ENCODE measurements at places on chromosomes 16 and 17. TPM values are rescaled to one million over a fixed set of nuclear protein-coding genes. Genes with fewer than 3 reads are reported as not detected.

DNA sequence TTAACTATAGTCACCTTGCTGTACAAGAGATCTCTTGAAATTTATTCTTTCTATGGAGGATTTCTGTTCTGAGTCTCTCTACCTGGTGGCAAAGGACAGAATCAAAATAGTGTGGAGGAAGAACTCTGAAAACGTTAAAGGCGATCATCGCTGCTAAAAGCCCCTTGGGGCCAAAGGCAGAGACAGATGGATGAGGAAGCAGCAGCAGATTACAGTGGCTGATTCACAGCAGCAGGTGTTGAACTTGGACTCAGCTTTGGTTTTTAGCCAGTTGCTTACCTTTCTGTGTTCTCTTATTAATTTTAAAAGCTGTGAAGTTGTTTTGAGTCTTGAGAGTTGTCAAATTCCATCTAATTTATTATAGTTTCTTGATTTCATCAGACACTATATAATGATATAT is 956.1 kb upstream of the GOT2 start:
- no peak for DNase-seq

The TIMP2 gene
- polyA plus RNA-seq: 170 TPM

The METTL16 gene
- polyA plus RNA-seq: 28.3 TPM

The GGT6 gene
- polyA plus RNA-seq: 0.14 TPM

GRCh38 chr17:11682646-11683045 is 84.4 kb downstream of the DNAH9 start:
- DNase-seq: no peak

The C16orf86 gene
- polyA plus RNA-seq: 2.0 TPM

The ORC6 gene
- 12.4 TPM for polyA plus RNA-seq

GRCh38 chr17:8186787-8187516 is 3.0 kb downstream of the BORCS6 start:
- peak; percentile 98 for DNase-seq

- DNase-seq: no peak
These were observed 72.9 kb downstream of the MRM1 start for GRCh38 chr17:36674278-36674650.

Data from muscle of arm (tissue), 14 donors.